Muscle of arm (tissue), 14 donors: ENCODE measurements at places on chromosomes 16 and 17. TPM values are rescaled to one million over a fixed set of nuclear protein-coding genes. Genes with fewer than 3 reads are reported as not detected.

DNA sequence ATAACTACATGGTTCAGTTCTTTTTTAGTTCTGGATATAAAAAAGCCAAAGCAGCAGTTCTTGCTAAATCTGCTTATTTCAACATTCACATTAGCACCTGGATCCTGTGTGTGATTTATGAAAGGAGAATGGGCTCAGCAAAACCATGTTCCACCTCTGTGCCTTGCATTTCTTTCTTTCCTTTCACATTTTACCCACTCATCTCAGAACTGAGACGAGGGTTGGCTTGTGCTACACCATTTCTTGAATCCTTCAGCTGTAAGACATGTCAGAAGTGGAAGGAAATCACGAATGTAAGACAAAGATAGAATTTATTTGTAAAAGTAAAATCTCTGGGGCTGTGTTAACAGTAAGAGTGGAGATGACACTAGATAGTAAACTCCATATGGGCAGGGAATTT, 1.2 kb upstream of the UTP6 start:
- no peak for DNase-seq

The SLC5A10 gene
- 0.08 TPM for polyA plus RNA-seq

The SLFN5 gene
- polyA plus RNA-seq: 6.0 TPM

DNA sequence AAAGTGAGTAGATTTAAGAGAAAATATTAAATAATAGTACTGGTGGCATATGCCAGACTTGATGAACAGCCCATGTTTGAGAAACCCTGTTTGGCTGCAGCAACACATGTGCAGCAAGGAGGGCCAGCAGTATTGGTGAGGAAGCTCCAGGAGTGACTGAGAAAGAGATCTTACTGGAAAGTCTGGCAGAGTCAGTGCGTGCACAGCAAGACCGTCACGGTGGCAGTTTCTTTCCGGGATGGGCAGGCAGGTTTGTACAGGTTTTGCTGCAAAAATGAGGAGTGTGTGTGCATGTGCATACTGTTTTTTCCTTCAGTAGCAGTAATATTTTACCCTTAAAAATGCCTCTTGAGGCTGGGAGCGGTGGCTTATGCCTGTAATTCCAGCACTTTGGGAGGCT, 41.4 kb downstream of the KSR1 start:
- DNase-seq: no peak

The CPHXL2 gene
- not detected for polyA plus RNA-seq

- DNase-seq: peak; percentile 66
These were observed 245.9 kb downstream of the XYLT1 start for GRCh38 chr16:17224879-17225281.

DNA sequence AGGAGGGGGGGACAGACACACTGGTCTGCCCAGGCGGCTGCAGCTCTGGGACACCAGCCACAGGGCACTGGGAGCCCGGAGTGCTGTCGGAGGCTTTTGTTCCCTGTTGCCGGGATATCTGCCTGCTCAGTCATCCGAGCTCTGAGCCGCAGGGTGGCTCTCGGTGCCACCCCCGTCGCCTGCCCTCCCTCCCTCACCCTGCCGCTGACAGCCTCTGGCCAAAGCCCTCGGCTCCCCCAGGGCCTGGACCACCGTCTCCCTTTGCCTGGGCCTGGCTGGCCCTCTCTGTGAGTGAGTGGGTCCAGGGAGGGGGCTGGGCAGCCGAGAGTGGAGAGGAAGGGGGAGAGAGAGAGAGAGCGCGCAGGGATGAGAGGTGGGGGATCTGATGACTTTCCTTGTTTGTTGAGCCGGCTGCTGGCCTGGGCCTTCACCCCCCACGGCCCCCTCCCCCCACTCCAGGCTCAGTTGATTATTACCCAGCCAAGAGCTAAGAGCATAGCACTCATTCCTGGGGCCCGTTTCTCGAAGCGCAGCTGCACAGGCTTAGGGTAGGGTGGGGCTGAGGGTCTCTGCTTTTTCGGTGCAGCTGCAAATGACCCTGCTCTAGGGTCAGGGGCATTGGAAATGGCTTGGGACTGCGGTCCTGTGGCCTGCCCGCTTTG, 2.7 kb downstream of the FOXJ1 start:
- no peak for DNase-seq
